ENCODE measurements at places on chromosomes 6 and 20.
A peak's percentile ranks its signal among the peaks of the same experiment; 100 is the strongest.

- DNase-seq: no peak
Observed at GRCh38 chr20:62073323-62073722, 7.6 kb upstream of the TAF4 start.

DNA sequence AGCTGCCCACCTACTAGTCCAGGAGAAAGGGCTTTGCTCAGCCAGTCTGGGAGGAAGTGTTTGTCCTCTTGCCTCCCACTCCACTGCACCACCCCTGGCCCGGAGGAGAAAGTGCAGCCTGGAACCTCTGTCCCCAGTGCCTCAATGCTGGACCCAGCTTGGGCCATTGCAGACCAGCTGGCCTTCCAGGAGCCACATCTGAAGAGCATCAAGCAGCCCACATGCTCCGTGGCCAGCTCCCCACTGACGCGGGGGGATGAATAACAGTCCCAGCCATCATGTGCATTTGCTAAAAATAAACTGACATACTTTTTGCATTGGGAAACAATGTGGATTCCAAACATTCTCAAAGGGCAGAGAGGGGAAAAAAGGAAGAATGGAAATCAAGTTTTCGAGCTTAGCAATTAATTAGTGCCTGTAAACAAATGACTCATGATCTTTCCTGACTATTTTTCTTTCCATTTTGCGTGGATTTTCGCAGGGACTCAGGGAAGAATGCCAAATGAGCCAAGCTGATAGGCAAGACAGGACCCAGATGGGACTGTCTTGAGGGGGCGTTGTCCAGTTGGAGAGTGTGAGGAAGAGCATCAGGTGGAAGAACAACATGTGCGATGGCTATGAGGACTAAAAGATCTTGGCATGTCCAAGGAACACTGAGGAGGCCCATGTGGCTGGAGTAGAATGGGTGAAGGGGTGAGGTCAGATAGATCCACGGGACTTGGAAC is 34.1 kb downstream of the CEBPB start:
- DNase-seq: no peak

DNA sequence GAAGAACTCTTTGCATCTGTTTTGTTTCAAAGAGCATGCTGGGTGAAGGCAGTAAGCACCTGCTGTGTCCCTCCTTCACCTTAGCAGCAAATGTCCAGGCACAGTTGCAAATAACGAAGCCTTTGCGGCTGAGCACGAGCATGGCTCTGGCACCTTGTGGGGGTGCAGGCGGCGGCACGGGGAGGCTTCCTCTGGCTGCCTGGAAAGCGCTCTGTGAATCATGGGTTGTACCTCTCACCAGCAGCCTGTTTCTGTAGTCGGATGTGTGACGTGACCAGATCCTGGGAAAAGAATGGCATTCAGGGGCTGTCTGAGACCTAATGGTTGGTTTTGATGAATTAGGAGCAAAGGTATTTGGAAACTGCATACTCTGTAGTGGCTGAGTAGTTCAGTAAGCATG is 144.8 kb downstream of the DTNBP1 start:
- DNase-seq: no peak

DNA sequence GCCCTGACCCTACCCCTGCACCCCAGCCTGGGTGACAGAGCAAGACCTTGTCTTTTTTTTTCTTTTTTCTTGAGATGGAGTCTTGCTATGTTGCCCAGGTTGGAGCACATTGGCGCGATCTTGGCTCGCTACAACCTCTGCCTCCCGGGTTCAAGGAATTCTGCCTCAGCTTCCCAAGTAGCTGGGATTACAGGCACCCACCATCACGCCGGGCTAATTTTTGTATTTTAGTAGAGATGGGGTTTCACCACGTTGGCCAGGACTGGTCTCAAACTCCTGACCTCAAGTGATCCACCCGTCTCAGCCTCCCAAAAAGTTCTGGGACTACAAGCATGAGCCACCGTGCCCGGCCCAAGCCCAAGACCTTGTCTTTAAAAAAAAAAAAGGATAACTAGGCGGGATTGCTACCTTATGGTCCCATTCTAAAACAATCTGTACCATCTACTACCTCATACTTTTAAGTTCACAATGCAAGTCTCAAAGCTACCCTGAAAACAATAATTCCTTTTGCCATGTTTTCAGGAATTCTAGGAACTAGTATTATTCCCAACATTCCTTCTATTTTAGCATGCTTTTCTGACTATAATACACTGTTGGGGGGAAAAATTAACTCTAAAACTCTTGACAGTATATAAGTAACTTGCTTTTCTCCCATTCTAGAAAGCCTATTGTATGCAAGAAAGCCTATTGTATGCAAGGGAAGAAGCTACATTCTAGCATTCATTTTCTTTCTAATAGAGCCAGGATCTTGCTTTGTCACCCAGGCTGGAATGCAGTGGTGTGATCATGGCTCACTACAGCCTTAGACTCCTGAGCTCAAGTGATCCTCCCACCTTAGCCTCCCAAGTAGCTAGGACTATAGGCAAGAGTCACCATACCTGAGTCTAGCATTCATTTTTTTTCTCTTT is 6.6 kb downstream of the TUBB start:
- peak; percentile 7 for DNase-seq

- no peak for DNase-seq
Observed at GRCh38 chr6:126069449-126069848, 83.1 kb downstream of the TRMT11 start.

Measured in NCI-H1105 treated with DMSO at 0.1 percent for 48 hours (cell line).